MM.1S (cell line): ENCODE measurements at places on chromosomes 2 and 18.

- DNase-seq: no peak
- H3K4me1 ChIP-seq: no peaks in the 10 kb centered on the region
- no peaks in the 10 kb centered on the region for H3K36me3 ChIP-seq
- H3K4me3 ChIP-seq: no peak overlapping the region
These were observed 1399.8 kb upstream of the ACVR2A start for GRCh38 chr2:146444987-146445386.

GRCh38 chr2:192159208-192159607 lies 35.5 kb downstream of the TMEFF2 start:
- no peaks in the 10 kb centered on the region for H3K36me3 ChIP-seq
- H3K4me3 ChIP-seq: no peak overlapping the region
- no peak overlapping the region for H3K27ac ChIP-seq
- H3K4me1 ChIP-seq: peaks cover 24% of the 10 kb centered on the region
- no peaks in the 10 kb centered on the region for H3K27me3 ChIP-seq

- H3K4me1 ChIP-seq: peaks cover 9% of the 10 kb centered on the region; the same call in 1 of the 2 replicates
- H3K4me3 ChIP-seq: no peak overlapping the region
- no peak overlapping the region for H3K27ac ChIP-seq
- no peaks in the 10 kb centered on the region for H3K27me3 ChIP-seq
These were observed 5.4 kb downstream of the GCC2 start for GRCh38 chr2:108454440-108454839.

DNA sequence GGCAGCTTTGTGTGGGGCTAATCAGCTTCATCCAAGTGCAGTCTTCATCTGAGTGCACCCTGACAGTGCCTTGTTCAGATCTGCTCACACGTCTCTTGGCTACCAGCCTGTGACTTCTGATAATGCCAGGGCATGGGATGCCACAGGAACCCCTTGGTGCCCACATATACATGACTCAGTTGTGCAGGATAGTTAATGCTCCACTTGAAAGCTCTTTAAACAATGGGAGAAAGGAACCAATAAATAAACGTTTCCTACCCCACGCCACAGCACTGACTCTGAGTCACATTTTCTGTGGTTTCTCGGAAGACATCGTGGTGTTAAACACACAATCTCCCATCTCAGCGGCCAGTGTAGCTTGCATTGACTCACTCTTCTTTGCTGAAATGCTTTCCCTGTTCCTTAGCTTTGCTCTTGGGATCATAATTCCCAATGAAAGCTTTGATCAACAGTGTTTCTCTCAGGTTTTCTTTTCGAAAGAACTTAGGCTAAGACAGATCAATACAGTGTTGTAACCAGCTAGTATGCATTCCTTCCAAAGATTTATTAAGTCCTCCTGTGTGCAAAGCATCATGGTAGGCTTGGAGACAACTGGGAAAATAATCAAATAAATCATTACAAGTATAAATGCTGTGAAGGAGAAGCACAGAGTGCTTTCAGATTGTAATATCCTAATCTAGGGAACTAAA lies 142.0 kb downstream of the COPS8 start:
- H3K36me3 ChIP-seq: no peaks in the 10 kb centered on the region
- H3K4me1 ChIP-seq: no peaks in the 10 kb centered on the region
- no peaks in the 10 kb centered on the region for H3K27me3 ChIP-seq
- H3K27ac ChIP-seq: no peak overlapping the region
- DNase-seq: no peak
- H3K4me3 ChIP-seq: no peak overlapping the region

GRCh38 chr18:70428439-70428838 lies 139.6 kb downstream of the SOCS6 start:
- peak; percentile 91 for DNase-seq
- H3K36me3 ChIP-seq: no peaks in the 10 kb centered on the region
- H3K4me1 ChIP-seq: peaks cover 11% of the 10 kb centered on the region
- no peaks in the 10 kb centered on the region for H3K27me3 ChIP-seq
- peak overlapping the region; percentile 56; the same call in 1 of the 2 replicates for H3K27ac ChIP-seq

GRCh38 chr2:149148194-149149006 lies 109.9 kb downstream of the LYPD6B start:
- H3K27ac ChIP-seq: no peak overlapping the region
- DNase-seq: no peak
- no peaks in the 10 kb centered on the region for H3K36me3 ChIP-seq
- no peak overlapping the region for H3K4me3 ChIP-seq
- no peaks in the 10 kb centered on the region; the same call in 1 of the 2 replicates for H3K27me3 ChIP-seq

GRCh38 chr2:240507060-240507777 lies 50.6 kb downstream of the ANKMY1 start:
- no peak for DNase-seq
- no peaks in the 10 kb centered on the region for H3K27me3 ChIP-seq
- H3K27ac ChIP-seq: no peak overlapping the region
- no peak overlapping the region for H3K4me3 ChIP-seq
- H3K36me3 ChIP-seq: no peaks in the 10 kb centered on the region
- H3K4me1 ChIP-seq: no peaks in the 10 kb centered on the region
